ENCODE measurements at places on chromosomes 1 and 21. TPM values are rescaled to one million over a fixed set of nuclear protein-coding genes. Genes with fewer than 3 reads are reported as not detected.

GRCh38 chr1:1069711-1070676, 4.1 kb downstream of the RNF223 start:
- H3K4me3 ChIP-seq = no peak overlapping the region
- H3K27ac ChIP-seq = no peak overlapping the region
- no peaks in the 10 kb centered on the region for H3K36me3 ChIP-seq
- peaks cover 11% of the 10 kb centered on the region for H3K27me3 ChIP-seq
- no peaks in the 10 kb centered on the region for H3K4me1 ChIP-seq

DNA sequence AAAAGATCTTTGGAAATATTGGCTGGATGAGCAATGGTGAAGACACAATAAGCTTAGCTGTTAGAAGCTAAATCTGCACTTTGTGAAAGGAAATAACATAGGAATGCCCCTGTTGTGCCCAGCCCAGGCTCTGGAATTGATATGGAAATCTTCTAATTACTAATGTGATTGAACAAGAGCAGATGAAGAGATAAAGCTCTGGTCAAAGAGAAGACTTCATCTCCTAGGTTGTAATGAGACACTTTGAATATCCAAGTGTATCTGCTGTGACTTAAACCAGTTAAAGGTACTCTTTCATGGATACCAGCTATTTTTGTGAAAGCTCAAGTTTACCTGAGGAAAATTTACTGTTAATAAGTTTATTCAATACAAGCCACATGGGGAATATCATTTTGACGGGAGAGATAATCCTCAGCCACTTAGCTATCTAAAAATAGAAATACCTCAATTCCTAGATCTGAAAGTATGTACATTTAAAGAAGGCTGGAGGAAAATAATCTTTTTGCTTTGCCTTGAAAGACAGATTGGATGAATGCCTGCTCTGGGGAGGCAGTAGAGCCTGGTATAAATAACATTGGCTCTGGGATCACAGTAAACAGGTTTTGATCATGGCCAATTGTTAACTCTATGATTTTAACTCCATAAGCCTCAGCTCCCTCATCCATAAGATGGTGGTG, 494.0 kb upstream of the B3GALT2 start:
- H3K4me1 ChIP-seq = no peaks in the 10 kb centered on the region
- no peak overlapping the region for H3K27ac ChIP-seq
- H3K36me3 ChIP-seq = no peaks in the 10 kb centered on the region
- DNase-seq = no peak
- no peaks in the 10 kb centered on the region for H3K27me3 ChIP-seq
- no peak overlapping the region for H3K4me3 ChIP-seq

SAMSN1 gene
- 2.0 TPM for total RNA-seq

CXADR gene
- 19.4 TPM for total RNA-seq

- no peak overlapping the region for H3K4me3 ChIP-seq
- H3K27me3 ChIP-seq = peaks cover 4% of the 10 kb centered on the region
- no peaks in the 10 kb centered on the region for H3K4me1 ChIP-seq
These were observed 3.4 kb downstream of the NCAM2 start for GRCh38 chr21:21001591-21002100.

Data from endothelial cell (in vitro differentiated cells).